ENCODE measurements at places on chromosomes 4 and X.

DNA sequence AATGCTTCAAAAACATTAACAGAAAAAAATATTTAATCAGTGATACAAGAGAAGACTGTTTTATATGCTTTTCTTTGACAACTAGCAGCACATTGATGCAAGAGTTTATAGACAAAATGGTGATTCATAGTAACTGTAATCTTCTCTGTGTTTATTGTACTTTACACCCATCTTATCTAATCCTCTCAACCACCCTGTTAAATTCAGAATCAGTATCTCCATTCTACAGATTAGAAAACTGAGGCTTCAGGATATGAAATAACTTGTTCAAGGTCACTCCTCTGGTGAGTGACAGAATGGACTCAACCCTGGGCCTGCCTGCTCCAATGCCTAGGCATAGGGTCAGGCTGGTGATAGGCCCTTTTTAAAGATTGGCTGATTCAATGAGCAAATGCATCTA lies 26.1 kb upstream of the TMEM184C start:
- no peak for DNase-seq

- DNase-seq, result no peak
These were observed 9.9 kb upstream of the SCOC start for GRCh38 chr4:140363558-140363957.

DNA sequence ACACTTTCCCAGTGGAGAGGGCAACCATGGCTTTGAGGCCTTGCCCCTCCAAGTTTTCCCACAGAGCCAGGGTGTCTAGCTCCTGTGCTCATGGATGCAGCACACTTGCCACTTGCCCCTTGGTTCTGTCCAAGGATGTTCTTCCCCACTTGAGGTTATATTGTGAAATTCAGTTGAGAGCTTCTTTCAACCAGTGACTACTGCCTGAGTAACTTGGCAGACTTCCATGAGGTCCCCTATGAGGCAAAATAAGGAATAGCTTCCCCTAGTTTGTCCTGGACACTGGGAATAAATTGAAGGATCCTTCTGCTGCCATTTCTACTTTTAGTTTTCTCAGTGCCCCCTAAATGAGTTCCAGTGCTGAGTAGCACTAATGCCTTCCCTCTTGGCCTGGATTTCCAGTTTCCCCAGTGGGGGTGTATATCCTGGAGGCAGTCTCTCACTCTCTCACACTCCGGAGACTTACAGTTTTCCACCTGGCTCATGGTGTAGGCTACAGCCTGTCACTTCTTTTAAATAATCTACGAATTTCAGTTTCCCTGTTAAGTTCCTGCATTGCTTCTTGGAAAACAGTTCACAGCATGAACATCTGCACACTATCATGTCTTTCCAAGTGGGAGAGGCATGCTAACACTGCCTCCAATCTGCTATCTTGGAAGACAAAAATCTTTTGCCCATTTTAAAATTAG lies 36.4 kb upstream of the ADH4 start:
- peak; percentile 12 for DNase-seq

DNA sequence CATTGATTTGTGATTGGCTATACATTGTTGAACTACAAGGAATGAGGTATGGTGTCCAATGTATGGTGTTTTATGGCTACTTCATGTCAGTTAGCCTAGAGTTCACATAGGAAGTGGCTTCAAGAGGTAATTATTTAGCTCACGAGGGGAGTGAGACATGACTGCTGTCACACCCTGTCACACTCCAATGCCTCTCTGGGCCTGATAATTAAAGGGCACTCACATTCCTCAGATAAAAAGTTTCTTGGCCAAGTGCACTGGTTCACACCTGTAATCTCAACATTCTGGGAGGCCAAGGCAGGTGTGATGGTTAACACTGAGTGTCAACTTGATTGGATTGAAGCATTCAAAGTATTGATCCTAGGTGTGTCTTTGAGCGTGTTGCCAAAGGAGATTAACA lies 65.0 kb upstream of the DDX60 start:
- no peak for DNase-seq

- DNase-seq, result no peak
These were observed 119.6 kb downstream of the PDLIM5 start for GRCh38 chr4:94571298-94571697.

GRCh38 chrX:18297251-18297650 lies 57.2 kb downstream of the SCML2 start:
- DNase-seq, result no peak

DNA sequence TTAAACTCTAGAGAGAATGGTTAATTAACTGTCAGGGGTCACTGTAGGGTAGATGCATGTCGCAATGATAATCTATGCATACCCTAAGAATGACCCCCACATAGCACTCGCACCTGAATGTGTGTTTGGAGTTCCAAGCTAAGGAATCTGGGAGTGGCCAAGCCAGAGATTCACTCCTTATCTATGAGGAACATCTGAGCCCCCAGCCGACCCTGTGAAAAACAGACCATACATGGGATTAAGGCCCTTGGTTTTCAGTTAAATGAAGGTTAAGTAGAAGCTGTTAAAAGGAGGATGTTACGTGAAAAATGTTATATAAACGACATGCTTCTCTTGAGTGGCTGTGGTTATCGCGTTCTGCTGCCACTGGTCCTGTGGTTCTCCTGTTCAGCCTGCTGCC lies 147.2 kb downstream of the RELL1 start:
- DNase-seq, result no peak

All from GM04503 (cell line).